ENCODE measurements at places on chromosomes 16 and 17. TPM values are rescaled to one million over a fixed set of nuclear protein-coding genes. Genes with fewer than 3 reads are reported as not detected.
A peak's percentile ranks its signal among the peaks of the same experiment; 100 is the strongest.

Gene CA7
- total RNA-seq: not detected

Gene HOXB13
- total RNA-seq: 96.5 TPM

GRCh38 chr17:6700948-6701307 lies 12.2 kb downstream of the SLC13A5 start:
- no peak for DNase-seq

- peak; percentile 32 for DNase-seq
Measured at GRCh38 chr16:88533381-88533917, 36.8 kb upstream of the ZC3H18 start.

- no peak for DNase-seq
Measured at GRCh38 chr17:75875940-75876189, 2.5 kb downstream of the TRIM47 start.

- DNase-seq: no peak
Measured at GRCh38 chr16:87054856-87055255, 262.3 kb downstream of the C16orf95 start.

DNA sequence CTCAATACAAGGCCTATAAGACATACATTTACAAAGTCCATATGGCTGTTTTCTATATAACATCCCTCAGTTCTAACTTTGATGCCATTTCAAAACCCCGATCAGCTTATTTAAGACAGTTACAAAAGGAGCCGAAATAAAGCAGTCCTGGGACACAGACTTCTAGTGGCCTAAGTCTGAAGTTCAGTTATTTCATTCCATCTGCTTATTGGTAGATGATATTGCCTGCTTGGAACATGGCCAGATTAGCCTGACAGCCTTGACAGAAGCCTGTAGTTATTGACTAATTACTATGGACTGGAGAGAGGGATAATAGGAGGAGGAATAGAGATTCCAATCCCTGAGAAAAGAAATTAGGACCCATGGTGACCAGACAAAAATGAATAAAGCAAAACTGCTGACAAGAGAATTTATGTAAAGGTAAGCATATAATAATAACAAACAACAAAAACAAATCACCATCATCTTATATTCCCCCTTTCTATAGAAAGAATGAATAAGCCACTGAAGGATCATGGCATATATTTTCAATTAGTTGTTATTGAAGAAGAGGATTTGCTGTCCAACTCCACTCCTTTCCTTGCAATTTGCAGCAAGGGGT lies 206.3 kb upstream of the TOM1L1 start:
- DNase-seq: no peak

DNA sequence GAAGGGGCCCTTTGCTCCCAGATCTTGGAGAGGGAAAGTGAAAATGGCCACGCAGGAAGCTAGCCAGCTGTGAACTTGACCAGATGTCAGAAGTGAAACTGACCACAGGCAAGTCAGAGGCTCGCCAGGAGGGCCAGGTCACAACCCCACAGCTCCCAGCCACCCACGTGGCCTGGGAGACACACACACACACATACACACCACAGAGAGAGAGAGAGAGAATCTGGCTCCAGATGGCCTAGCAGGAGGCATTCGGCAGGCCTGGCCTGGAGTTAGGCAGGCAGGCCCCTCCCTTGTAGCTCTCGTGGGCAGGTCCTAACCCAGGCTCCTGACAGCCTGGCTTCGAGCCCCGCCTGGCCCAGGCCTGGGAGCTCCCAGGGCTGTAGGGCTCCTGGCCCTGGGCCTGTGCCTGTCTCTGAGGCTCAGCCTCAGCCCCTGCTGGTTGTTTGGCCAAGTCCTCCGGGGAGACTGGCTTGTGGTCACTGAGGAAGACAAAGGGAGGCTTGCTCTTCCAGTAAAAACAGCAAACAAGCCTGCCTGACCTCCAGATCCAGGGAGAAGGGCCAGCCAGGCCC lies 20.2 kb downstream of the NGFR start:
- DNase-seq: peak; percentile 46

- DNase-seq: no peak
Measured at GRCh38 chr16:59021751-59022150, 287.6 kb upstream of the GOT2 start.

All from PC-3 (cell line).